ENCODE measurements at places on chromosomes 13 and 19.

- no peak for DNase-seq
Measured at GRCh38 chr13:111944171-111944583, 122.8 kb upstream of the SOX1 start.

DNA sequence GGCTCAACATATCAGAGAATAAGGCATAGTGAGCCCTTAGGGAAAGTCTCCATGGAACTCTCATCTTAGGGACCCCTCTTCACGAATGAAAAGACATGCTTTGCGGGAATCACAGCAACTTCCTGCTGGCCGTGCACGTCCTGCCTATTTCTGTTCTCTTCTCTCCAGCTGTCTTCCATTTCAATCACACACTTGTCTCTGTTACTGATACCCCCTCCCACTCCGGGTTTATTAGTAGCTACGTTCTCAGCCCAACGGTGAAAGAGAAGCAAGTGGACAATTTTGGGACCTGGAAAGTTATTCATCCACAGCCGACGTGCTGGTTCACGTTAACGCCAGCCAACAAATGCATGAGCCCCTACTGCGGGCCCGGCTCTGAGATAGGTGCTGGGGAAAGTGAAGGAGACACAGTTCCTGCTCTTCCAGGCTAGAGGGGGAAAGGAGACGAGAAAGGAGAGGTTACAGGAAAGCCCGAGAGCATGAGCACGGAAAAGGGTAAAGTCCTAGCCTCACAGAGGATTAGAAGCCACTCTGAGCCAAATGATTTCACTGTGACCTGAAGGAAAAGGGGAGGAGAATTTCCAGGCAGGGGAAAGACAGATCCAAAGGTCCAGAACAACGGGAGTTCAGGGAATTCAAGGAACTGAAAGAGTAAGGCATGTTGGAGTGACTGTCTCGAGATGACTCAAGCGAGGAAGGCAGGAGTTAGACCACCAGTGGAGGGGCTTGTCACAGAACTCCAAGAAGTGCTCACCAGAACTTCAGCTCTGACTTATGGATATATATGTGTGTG, 81.8 kb upstream of the CLDN10 start:
- no peak for DNase-seq

DNA sequence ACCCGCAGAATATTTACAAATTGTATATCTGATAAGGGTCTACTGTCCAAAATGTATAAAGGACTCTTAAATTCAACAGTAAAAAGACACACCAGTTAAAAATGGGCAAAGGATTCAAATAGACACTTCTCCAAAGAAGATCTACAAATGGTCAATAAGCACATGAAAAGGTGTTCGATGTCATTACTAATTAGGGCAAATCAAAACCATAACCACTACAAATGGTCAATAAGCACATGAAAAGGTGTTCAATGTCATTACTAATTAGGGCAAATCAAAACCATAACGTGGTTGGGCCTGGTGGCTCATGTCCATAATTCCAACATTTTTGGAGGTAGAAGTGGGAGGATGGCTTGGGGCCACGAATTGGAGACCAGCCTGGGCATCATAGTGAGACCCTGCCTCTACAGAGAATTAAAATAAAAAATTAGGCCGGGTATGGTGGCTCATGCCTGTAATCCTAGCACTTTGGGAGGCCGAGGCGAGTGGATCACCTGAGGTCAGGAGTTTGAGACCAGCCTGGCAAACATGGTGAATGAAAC, 40.5 kb downstream of the ACTN4 start:
- no peak for DNase-seq

- DNase-seq: no peak
Measured at GRCh38 chr13:19158526-19159174, 23.0 kb downstream of the TUBA3C start.

GRCh38 chr19:8387688-8388611, 2.2 kb upstream of the RAB11B start:
- DNase-seq: no peak

GRCh38 chr13:29909975-29910674, 59.7 kb upstream of the UBL3 start:
- no peak for DNase-seq

DNA sequence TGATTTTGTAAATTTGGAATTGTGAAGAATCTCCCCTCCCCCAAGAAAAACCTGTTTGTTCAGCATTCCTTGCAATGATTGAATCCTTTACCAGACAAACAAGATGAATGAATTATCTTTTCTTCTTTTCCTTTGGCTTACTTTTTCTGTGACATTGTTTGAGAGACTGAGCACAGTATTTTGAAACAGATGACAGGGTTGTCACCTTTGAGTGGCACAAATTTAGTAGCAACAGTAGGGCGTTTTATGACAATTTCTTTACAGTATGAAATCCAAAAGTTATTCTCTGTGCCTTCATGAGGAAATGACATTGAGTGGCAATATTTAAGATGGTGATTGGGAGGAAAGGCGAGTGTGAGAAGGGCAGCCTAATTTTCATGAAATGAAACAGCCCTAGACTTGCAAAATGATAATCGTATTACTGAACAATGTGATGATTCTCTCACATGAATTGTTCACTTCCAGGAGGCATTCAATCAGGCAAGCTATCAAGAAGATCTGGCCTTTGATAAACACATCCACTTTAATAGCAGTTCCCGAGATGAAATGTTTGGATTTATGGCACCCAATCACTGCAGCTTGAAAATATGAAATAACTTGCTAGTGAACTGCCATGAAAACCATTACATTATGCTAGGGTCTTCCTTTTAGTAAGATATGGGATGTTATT, 68.6 kb upstream of the SCEL start:
- no peak for DNase-seq

DNA sequence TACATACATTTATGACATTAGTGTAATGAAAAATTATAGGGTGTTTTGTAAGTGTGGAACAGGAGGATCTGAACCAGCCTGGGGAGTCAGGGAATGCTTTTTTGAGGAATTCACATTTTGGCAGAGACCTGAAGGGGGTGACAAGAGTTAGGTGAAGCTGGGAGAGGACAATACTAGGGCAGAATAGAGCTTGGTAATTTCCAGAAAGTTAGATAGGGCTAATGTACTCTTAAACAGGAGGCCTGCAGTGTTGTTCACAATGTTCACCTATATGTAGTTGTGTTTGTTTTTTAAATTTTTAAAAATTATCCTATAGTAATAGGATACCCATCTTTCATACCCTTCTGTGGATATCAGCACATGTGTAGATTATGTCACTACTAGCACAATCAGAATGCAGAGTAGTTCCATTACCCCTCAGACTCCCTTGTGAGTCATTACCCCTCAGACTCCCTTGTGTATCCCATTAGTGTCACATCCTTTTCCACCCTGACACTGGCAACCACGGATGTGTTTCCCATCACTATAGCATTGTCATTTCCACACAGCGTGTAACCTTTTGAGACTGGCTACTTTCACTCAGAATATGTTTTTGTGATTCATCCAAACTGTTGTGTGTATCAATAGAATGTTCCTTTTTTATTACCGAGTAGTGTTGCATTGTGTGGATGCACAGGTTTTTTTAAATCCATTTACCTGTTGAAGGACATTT, 43.1 kb downstream of the PCCA start:
- DNase-seq: no peak

DNA sequence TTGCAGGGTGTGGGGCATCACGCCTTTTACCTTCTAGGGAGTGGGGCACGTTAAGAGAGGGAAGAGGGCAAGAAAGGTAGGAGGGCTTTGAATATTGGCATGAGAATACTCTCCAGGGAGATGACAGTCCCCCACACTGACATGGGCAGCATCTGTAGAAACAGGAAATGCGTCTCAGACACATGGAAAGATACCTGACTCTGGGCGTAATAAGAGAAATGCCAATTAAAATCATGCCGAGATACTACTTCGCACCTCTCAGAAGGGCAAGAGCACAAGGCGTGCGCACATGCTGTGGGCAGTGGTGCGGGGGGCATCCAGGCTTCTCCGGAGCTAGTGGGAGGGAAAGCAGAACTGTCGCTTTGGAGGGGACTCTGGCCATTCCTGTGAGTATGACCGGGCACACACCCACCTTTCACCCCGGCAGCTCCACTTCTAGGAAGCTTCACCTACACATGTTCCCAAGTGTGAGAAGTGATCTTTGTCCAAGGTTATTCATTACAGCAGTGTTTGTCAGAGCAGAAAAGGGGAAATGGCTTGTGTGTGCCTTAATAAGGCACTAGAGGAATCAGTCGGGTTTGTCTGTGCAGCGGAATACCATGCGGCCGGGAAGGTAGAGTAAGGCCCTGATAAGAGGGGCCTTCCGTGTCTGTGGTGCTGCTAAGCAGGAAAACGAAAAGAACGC, 99.5 kb downstream of the SIPA1L3 start:
- DNase-seq: no peak

DNA sequence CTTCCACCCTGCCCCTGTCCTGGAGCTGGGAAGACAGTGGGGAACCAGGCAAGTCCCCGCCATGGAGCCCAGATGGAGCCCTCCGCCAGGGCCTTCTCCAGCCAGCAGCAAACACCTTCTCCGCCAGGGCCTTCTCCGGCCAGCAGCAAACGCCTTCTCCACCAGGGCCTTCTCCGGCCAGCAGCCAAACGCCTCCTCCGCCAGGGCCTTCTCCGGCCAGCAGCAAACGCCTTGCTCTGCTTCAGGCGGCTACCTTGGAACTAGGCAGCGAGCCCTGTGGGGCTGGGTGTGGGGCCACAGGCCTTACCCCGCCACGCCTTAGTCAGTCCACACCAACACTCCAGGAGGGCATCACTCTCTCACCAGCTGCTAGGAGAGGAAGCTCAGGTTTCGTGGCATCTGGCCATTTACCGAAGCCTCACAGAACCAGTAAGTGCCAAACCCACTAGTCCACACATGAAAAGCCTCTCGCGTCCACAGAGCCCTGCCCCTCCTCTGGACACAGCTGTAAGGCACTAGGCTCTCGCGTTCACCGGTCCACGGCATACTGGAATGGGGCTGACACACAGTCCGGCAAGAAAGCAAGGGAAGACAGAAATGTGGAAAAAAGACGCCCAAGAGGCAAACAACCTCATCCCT, 41.0 kb downstream of the MLLT1 start:
- no peak for DNase-seq

DNA sequence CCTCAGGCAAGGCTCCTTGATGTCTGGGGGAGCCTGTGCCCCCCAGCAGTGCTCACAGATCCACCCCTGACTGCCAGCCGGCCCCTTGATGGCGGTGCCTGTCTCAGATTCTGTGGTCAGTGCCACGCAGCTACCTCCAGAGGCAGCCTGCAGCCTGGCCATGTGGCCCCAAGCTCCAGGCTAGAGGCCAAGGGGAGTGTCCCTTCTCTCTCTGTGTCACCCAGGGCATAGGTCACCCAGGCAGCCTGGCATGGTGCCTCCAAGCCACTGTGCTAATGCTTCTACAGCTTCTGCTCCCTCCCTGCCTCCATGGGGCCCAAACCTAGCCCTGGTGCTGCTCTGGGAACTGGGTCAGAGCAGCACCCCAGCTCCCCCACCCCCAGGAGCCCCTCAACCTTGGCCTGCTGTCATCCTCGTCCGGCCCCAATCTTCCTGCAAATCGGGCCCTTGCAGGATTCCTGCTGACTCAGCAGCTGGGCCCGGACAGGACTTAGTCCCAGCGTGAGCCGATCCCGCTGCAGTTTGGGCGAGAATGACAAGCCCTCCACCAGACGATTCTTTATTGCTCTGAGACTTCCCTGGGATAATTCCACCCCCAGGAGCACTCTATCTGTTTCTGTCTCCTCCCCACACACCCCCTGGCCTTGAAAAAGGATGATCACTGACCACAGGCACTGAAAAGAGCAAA, 2.8 kb upstream of the ARL11 start:
- no peak for DNase-seq

GRCh38 chr19:18291590-18292461, 10.4 kb upstream of the JUND start:
- DNase-seq: peak; percentile 65

DNA sequence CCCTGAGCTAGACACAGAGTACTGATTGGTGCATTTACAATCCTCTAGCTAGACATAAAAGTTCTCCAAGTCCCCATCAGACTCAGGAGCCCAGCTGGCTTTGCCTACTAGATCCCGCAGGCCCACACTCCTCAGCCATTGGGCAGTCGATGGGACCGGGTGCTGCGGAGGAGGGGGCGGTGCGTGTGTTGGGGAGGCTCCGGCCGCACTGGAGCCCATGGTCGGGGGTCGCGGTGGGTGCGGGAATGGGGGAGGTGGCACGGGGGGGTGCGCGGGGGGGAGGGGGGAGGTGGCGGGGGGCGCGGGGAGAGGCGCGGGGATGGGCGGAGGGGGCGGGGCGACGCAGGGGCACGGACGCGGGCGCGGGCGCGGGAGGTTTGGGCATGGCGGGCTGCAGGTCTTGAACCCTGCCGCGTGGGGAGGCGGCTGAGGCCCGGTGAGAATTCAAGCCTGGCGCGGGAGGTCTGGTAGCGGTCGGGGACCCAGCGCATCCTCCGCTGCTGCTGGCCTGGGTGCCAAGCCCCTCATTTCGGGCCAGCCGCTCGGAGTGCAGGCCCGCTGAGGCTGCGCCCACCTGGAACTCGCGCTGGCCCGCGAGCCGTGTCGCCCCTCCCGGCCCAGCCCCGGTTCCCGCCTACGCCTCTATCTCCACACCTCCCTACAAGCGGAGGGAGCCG, 674.1 kb downstream of the SLITRK5 start:
- no peak for DNase-seq

GRCh38 chr19:33000510-33000909, 28.5 kb downstream of the FAAP24 start:
- DNase-seq: no peak

DNA sequence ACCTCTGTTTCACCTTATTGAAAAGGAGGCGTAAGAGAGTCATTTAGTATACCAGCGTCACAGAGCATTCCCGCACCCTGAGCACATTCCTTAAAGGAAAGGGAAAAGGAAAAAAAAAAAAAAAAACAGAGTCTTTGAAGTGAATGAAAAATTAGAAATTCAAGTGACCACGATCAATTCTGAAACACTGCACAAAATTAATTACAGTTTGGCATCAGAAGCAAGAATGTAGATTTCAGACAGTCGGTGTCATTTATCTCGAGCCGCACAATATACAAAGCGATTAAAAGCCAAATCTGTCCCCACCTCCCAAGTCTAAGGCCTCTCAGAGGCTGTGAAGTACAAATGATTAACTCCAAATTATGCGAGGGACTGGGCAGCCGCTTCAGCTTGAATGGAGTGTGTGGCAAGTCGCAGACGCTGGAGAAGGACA, 173.7 kb upstream of the ZNF507 start:
- no peak for DNase-seq
